ENCODE measurements at places on chromosomes 12 and 14.

DNA sequence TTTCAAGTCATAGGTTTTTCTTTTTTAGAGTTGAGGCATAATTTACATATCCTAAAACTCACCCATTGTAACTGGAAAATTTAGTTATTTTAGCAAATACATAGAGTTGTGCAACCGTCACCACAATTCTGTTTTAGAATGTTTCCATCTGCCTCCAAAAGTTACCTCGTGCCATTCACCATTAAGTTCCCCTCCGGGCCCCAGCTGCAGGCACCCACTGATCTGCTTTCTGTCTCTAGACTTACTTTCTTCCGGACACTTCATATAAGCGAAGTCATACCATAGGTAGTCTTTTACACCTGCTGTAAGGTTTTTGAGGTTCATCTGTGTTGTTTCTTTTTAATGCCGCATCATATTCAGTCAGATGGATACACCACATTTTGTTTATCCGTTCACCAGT is 28.7 kb downstream of the PPP2R5C start:
- no peak for DNase-seq

GRCh38 chr14:69900603-69901002 is 21.4 kb downstream of the SMOC1 start:
- DNase-seq = no peak

DNA sequence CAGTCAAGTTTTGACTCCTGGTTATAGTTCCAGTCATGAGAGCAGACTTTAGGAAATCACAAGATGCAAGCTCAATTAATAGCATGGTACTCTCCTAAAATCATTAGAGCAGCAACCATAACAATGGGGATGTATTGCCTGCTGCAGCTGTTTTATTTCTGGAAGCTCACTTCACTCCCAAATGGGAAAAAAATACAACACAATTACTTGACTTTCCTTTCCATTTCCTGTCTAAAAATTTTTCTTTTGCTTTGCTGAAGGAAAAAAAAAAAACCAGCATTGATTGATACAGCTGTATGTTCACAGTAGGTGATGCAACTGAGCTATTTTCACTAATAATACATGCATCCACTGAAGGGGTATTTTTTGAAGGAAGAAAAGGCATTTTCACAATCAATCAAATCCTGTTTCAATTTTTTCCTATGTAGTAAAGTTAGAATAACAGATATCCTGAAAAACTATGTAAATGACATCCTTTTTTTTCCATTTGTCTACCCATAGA is 143.9 kb upstream of the NOVA1 start:
- DNase-seq = no peak

DNA sequence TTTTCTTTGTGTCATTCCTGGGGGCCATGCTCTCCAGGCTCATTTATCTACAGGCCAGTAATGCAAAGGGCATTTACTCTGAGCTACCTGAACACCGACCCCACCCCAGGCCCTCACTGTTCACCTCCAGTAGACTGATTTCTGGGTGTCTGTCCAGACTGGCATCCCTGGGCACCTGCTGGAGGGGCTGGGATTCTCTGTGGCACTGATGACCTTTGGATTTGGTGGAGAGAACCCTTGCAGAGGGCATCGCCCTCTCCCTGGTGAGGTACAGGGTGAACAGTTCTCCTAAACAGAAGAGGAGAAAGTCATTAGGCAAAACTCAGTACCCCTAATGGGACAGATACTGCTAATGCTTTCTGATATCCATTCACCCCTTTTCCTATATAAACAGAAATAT is 27.1 kb upstream of the RIMBP2 start:
- DNase-seq = no peak

DNA sequence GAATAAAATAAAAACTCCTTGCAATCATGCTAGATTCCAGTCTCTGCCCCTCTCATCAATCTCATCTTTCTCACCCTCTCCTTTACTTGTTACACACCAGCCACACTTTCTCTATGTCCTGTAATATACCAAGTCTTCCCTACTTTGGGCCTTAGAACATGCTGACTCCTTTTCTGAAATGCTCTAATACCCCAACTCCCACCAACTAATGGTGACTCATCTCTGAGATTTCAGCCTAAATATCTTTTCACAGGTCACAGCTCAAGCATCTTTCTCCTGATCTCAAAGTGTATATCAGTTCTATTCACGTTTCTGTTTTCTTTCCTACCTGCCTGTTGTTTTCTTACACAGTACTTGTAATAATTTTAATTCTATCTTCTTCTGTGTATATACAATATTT is 378.9 kb upstream of the PRICKLE1 start:
- DNase-seq = no peak

DNA sequence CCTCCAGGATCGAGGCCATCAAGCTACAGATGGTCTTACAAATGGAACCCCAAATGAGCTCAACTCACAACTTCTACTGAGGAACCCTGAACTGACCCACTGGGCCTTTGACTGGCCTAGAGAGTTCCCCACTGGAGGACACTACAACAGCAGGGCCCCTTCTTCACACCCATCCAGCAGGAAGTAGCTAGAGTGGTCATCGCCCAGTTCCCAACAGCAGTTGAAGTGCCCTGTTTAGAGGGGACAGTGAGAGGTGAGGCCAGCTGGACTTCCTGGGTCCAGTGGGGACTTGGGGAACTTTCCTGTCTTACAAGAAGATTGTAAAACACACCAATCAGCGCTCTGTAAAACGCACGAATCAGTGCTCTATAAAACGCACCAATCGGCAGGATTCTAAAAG is 247.9 kb upstream of the BTG1 start:
- DNase-seq = no peak

DNA sequence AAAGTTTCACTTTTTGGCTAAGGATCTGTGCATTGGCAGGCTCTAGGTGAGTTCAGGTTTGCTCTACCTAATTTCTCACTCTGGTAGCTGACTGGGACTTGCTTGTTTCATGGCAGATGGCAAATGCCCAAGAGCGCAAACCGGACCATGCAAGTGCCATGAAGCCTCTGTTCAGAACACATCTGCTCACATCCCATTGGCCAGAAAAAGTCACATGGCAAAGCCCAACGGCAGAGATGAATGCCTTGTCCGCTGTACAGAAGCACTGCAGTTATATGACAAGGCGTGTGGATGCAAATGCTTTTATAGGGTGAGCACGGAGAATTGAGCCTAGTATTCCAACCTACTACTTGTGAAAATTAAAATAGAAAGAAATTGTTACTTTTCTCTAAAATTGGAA is 202.2 kb upstream of the HMGA2 start:
- no peak for DNase-seq

DNA sequence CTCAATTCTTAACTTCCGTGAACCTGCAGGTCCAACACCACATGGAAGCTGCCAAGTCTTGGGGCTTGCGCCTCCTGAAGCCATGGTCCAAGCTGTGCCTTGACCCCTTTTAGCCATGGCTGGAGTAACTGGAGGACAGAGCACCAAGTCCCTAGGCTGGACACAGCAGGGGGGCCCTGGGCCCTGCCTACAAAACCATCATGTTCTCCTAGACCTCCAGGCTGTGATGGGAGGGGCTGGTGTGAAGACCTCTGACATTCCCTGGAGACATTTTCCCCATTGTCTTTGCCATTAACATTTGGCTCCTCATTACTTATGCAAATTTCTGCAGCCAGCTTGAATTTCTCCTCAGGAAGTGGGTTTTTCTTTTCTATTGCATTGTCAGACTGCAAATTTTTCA is 570.1 kb downstream of the FSCB start:
- DNase-seq = no peak

DNA sequence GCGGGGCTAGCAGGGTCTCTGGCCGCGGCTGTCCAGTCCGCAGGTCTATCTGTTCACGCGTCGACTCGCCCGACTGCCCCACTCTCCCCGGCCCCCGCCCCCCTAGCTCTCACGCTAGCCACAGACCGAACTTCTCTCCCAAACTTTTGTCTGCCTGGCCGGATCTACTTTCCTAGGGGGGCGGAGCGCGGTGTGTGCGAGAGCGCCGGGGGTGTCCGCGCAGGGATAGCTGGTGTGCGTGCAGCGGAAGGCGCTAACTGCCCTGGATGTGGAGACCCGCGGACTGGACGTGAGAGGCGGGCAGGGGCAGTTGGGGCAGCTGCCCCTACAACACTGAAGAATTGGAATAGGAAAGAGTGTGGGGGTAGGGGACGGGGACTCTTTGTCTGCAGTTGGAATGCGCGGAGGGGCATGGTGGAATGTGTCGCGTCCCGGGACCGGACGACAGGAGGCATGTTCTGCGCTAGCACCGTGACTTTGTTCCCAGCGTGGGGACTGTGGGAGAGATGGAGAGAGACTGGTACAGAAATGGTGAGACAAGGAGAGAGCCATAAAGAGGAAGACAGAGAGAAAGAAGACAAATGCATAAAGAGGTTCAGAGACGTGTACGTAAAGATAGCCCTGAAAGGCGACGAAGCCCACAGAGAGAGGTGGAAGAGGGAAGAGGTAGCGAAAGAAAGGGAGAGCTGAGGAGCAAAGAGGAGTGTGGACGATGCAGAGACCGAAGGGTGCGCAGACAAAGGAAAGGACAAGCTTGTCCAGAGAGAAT is at the start of gene AJUBA:
AJUBA (minus strand) TSS at position 75 of the 769 bp plus-strand sequence. CDS start 285 bp downstream, outside the sequence.
- peak; percentile 73 for DNase-seq

- no peak for DNase-seq
Observed at GRCh38 chr12:81570234-81570633, 188.9 kb downstream of the PPFIA2 start.

- no peak for DNase-seq
Observed at GRCh38 chr14:90510159-90510558, 113.3 kb downstream of the CALM1 start.

GRCh38 chr12:84741692-84742091 is 170.9 kb downstream of the SLC6A15 start:
- no peak for DNase-seq
